ENCODE measurements at places on chromosomes 12 and 14.

DNA sequence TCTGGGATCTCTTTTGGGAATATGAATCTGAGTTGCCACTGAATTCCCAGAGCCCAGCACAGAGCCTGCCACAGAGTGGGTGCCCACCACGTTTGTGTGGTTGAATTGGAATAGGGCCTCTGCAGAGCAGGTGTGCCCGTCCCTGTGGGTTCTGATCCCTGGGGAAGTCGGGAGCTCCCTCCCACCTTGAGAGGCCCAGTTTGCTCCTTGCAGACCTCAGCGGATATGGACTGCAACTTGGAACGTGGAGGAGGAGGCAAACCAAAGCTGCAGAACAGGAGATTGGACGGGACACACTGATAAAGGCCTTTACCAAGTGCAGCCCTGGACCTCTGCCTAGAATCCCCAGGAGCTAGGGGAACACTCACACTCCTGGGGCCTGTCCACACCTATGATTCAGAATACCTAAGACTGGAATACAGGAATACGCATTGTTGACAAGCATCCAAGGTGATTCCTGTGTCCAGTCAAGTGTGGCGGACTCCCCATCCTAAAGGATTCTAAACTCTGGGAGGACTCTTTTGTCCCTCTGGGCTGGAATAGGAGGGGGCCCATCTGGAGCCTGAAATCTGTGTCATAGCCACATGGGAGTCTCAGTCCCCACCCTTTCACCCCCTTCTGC lies 2.4 kb downstream of the KRT76 start:
- DNase-seq, result no peak

DNA sequence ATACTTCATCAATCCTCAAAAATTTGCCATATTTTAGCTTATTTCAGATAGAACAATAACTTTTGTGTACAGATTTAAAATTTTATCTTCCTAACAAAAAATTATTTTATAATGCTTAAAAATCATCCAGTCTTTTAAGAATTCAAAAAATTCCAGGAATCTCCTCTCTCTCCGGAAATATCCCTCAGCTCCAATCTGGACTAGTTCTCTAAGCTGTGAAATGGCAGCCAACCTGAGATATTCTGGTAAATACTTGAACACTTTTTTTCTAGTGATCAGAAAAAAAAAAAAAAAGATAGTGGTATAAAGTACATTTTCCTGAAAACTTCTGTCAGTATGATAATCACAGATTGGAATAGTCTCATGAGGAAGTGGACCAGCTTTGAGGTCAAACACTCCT lies 57.6 kb downstream of the SSPN start:
- DNase-seq, result no peak

DNA sequence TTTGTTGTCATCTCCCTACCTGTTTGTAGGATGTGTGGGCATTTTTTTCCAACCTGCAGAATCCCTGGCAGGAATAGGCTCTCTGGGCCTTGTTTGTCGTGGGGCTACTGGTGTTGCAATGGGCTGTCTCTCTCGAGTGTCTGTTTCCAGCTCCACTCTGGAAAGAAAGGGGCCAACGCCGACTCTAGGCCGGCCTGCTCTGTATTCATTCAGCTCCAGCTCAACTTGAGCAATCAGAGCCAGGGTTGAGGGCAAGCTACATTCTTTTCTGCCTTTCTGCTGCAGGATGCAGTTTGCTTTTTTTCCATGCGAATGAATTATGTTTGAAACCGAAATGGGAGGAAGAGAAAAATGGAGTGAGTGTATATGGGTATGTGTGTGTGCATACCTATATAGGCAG lies 2.3 kb downstream of the JDP2 start:
- DNase-seq, result no peak

- DNase-seq, result no peak
Observed at GRCh38 chr12:129381715-129382114, 522.1 kb downstream of the TMEM132D start.

DNA sequence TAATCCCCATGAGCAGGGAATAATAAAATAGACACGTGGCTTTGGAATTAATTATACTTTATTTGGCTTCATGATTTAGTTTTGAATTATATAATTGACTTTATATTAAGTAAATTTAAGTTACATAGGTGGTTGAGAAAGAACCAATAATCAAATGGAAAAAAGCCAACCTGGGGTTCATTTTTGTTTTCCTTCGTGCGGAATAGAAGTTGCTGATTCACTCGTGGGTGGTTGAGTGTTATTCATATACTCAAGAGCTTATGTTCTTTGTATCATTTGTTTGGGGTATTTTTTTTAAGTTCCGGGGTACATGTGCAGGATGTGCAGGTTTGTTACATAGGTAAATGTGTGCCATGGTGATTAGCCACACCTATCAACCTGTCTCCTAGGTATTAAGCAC lies 58.0 kb downstream of the ZNF664 start:
- no peak for DNase-seq

DNA sequence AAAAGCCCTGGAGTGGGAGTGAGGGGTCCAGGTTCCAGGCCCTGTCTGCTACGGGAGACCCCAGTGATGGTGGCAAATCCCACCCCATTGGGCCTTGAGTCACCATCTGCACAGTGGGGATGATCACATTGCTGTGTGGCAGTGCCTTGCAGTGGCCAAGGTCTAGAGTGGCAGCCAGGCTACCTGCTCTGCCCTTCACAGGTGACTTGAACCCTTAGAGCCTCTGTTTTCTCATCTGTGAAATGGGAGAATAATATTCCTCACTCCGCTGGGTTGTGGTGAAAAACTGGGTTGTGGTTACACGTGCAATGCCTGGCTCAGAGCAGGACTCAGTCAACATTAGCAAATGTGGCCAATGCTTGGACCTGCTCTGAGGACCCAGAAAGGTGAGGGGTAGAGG lies 58.2 kb downstream of the MVK start:
- no peak for DNase-seq

- no peak for DNase-seq
Observed at GRCh38 chr12:115660211-115660805, 617.2 kb downstream of the MED13L start.

GRCh38 chr12:127295630-127296029 lies 971.3 kb upstream of the TMEM132C start:
- DNase-seq, result no peak

- DNase-seq, result no peak
Observed at GRCh38 chr14:99316281-99317163, 44.5 kb upstream of the BCL11B start.

GRCh38 chr12:116610971-116611541 lies 51.9 kb downstream of the MAP1LC3B2 start:
- DNase-seq, result no peak

DNA sequence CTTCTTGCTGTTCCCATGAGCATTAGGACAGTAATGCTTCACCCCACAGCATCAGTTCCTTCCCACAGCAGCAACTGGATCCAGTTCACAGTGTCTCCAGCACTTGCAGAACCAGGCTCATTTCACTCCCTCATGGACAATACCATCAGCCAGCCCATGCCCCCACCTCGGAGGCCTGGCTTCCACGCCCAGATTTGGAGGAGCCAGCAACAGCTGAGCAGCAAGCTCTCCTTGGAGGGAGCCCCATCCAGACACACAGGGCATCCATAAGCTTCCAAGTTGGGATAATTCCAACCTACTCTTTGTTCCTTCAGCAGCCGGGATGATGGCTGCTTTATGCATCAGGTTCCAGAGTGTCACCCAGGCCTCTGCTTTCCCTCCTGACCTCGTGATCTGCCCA lies 250.0 kb downstream of the GLT1D1 start:
- no peak for DNase-seq

GRCh38 chr12:58034712-58035111 lies 93.3 kb downstream of the ATP23 start:
- no peak for DNase-seq

DNA sequence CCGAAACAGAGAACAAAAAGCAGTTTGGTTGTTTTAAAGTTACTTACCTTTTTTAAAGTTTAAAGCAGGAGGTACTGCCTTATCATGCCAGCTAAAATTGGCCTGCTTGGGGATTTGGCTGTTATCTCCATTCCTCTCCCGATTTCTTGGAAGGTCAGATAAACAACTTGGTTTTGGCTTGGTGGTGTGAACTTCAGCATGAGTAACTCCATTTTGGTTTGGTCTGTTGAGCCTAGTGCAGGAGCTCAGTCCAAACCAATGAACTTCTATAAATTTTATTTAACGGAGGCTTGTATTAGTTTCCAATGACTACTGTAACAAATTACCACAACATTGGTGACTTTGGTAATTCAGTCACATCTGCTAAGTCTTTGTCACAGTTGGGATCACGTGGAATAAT lies 82.3 kb downstream of the PLEKHA5 start:
- no peak for DNase-seq

- no peak for DNase-seq
Observed at GRCh38 chr12:66584673-66585072, 94.2 kb downstream of the GRIP1 start.

GRCh38 chr12:117105902-117106301 lies 6.7 kb upstream of the TESC start:
- DNase-seq, result peak; percentile 49

DNA sequence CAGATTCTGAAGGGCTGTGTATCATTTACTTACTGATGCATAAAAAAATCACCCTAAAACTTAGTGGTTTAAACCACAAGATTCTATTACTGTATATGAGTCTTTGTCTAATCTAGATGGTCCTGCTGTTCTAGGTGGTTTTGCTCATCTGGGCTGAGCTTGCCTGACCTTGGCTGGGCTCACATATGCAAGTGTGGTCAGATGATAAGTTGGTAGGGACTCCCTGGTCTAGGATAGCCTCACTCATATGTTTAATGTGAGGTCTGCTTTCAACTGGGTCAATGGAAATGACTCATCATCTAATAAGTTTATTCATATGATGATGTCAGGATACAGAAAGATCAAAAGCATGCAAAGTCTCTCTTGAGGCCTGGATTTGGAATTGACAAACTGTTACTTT lies 887.8 kb downstream of the TRHDE start:
- no peak for DNase-seq

DNA sequence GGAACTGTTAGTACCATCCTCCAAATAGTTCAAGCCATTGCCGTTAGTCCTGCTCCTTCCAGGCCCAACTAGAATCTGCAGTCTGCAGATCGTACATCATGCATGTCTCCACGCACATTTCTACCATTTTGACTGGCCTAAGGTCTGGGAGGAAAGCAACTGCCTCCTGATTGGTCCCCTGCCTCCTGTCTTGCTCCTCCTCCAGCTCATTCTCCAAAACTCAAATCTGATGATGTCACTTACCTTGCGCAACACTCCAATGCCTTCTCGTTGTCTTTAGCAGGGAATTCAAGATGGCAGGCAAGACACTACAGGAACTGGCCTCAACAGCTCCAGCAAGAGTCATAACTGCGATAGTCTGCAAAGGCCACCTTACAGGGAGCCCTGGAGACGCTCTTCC lies 9.7 kb upstream of the HCAR1 start:
- no peak for DNase-seq

- DNase-seq, result peak; percentile 14
Observed at GRCh38 chr12:93025145-93026103, 96.3 kb upstream of the EEA1 start.

GRCh38 chr14:50344116-50344775 lies 32.1 kb downstream of the DMAC2L start:
- DNase-seq, result peak; percentile 18

GRCh38 chr14:20400965-20401593 lies 12.2 kb downstream of the TEP1 start:
- no peak for DNase-seq

- no peak for DNase-seq
Observed at GRCh38 chr14:39247256-39247655, 13.5 kb downstream of the MIA2 start.

- no peak for DNase-seq
Observed at GRCh38 chr12:21751517-21751916, 23.0 kb downstream of the KCNJ8 start.

- no peak for DNase-seq
Observed at GRCh38 chr14:105839425-105840265, 313.3 kb downstream of the TMEM121 start.

DNA sequence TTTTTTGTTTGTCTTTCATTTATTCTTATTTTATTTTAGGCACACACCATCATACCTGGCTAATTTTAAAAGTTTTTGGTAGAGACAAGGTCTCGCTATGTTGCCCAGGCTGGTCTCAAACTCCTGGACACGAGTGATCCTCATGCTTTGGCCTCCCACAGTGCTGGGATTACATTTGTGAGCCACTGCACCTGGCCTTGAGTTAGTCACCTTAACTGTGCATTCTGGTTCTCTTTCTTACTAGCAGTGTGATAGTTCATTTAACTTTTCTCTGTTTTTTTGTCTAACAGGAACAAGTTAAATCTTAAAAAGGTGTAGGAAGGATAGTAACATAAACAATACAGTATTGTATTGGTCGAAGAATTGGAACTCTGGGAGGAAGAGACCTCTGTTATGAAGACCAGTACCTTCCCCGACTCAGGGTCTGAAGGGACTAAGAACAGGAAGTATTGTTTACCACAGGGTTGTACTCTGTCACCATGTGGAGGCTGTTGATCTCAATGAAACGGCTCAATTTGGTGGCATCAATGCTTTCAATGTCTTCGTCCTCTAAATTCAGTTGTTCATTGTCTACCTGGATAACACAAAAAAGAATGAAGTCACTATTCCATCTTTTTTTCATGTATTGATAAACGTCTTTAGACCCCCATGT lies 17.7 kb downstream of the ERP27 start:
- DNase-seq, result peak; percentile 22

DNA sequence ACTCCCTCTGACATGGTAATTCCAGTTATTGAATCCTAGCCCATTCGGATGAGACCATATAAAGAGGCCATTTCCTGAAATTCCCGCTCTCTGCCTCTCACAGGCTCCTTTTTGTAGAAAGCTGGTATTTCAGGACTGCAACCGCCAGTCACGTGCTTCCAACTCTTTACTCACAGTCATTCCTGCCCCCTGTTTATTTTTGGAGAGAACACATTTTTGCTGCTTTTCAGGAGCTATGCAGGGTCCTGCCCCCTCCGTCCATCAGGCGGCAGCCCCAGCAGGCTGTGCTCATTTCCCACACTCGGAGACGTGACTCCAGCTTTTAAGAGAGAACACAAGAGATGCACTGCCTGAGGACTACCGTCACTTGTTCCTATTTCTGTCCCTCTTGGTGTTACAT lies 26.8 kb downstream of the IFT43 start:
- DNase-seq, result no peak

DNA sequence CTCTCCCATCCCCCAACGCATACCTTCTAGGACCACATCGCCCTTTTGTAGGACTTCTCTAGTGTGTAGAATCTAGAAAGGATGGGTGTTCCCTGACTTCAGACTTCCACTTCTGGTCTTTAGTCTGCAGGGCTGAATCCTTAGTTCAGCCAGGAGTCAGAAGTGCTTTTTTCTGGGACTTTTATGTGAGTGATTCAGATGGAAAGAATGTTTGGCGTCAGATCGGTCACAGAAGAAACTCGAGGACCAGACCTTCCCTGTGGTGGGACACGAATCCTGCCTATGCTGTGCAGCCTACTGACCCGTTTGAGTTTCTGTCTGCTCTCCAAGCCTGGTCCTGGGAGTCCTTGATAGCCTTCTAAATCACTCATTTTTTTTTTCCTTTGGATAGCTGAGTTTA lies 165.4 kb upstream of the SSTR1 start:
- no peak for DNase-seq

- no peak for DNase-seq
Observed at GRCh38 chr14:104217486-104218360, 79.3 kb downstream of the KIF26A start.

GRCh38 chr14:35730871-35731270 lies 78.2 kb downstream of the RALGAPA1 start:
- no peak for DNase-seq

- DNase-seq, result no peak
Observed at GRCh38 chr12:7078163-7078562, 14.1 kb downstream of the C1R start.

- no peak for DNase-seq
Observed at GRCh38 chr12:54949073-54949711, 35.4 kb downstream of the TESPA1 start.
